ENCODE measurements at places on chromosomes 2 and 18. TPM values are rescaled to one million over a fixed set of nuclear protein-coding genes. Genes with fewer than 3 reads are reported as not detected.

Gene IL37
- not detected for total RNA-seq

Gene TMEM37
- 49.0 TPM for total RNA-seq

Gene TWIST2
- total RNA-seq: 21.5 TPM

Gene ZNF236
- 15.6 TPM for total RNA-seq

Gene TNFAIP6
- 0.33 TPM for total RNA-seq

Gene CHN1
- total RNA-seq: 9.4 TPM

GRCh38 chr18:70301667-70302066 is 12.8 kb downstream of the SOCS6 start:
- DNase-seq: no peak

DNA sequence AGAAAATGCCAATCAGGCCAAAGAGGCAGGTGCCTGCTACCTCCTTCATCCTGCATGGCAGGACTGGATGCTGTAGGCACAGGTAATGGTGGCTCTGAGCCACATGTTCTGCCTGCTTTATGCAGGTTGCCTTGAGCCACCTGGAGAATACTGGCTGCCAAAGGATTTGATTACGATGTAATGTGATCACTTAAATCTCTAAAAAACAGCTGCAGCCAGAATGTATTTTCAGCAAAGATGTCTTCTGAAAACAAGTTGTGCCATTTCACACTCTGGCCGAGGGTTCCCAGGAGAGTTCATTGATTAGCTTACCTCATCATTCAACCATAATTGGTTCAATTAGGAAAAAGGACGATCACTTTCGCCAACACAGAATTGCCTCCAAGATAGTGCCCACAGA is 17.9 kb upstream of the MSGN1 start:
- no peak for DNase-seq

DNA sequence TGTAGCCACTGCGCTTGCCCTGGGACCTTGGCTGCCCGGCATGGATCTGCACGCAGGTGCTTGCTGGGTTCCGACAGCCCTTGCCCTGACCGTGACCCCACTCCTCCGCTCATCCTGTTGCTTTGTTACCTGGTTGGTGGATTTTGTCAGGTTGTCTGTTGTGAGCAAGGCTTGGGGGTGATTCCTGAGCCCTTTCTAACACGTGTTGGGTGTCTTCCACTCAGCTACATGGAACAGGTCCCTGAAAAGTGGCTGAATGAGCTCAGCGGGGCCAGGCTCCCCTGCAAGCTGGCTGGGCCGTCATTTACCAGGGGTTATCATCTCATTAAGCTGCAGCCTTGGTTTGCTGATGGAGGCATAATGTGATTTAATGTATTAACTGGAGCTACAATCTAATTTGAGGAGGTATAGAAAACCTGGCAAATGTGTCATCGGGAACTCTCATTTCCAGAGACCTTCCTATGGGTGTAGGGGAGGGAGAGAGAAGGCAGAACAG is 24.6 kb downstream of the RAMP1 start:
- no peak for DNase-seq

GRCh38 chr2:77142141-77142540 is 380.0 kb downstream of the LRRTM4 start:
- DNase-seq: no peak

DNA sequence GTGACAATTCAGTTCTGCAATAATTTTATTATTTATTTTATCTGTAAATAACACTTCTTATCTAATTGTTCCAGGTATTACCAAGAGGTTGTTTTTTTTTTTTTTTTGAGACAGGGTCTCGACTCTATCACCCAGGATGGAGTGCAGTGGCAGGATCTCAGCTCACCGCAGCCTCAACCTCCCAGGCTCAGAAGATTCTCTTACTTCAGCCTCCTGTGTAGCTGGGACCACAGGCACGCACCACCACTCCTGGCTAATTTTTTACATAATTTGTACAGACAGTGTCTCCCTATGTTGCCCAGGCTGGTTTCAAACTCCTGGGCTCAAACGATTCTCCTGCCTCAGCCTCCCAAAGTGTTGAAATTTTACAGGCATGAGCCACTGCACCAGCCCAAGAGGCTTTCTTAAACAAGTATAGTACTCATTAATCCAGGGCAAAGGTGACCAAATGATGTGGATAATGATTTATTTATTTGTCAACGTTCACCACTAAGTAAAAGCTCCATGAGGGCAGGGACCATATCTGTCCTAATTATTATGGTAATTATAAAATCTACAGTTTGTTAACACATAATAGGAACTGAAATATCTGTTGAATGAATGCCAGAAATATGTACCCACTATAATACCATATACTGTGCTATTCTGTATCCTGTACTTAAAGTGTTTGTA is 12.0 kb downstream of the STK17B start:
- no peak for DNase-seq

GRCh38 chr2:56474412-56475158 is 290.8 kb downstream of the CCDC85A start:
- peak; percentile 50 for DNase-seq

- peak; percentile 96 for DNase-seq
Observed at GRCh38 chr18:9719421-9719981, 11.4 kb downstream of the RAB31 start.

DNA sequence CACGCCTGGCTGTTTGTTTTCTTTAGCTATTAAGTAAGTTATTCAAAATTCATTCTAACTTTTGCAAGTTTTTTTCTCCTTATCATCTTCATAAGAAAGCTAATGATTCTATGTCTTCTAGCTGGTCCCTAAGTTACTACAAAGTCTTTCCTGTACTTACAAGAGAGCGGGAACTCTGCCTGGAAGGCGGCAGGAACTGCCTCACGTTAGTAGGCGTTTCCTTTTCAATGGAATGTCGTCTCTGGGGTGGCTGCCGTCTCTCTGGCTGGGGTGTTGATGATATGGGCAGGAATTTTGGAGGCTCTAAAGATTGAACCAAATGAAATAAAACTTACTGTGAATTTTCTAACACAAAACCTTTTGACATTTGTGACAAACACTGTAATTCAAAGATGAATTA is 55.5 kb downstream of the PRELID3A start:
- no peak for DNase-seq

GRCh38 chr2:39664888-39665591 is 677 bp upstream of the TMEM178A start:
- DNase-seq: peak; percentile 8

- DNase-seq: no peak
Observed at GRCh38 chr2:165777522-165778186, 16.4 kb downstream of the GALNT3 start.

Measured in thyroid gland (tissue), 4 donors.